Vagina (tissue), 2 donors: ENCODE measurements at places on chromosomes 1 and 21.

GRCh38 chr1:94697839-94698238, 122.3 kb upstream of the SLC44A3 start:
- DNase-seq = no peak

GRCh38 chr1:74317663-74318062, 82.5 kb downstream of the TNNI3K start:
- DNase-seq = no peak

GRCh38 chr1:25616987-25617624, 515 bp downstream of the MAN1C1 start:
- DNase-seq = no peak

DNA sequence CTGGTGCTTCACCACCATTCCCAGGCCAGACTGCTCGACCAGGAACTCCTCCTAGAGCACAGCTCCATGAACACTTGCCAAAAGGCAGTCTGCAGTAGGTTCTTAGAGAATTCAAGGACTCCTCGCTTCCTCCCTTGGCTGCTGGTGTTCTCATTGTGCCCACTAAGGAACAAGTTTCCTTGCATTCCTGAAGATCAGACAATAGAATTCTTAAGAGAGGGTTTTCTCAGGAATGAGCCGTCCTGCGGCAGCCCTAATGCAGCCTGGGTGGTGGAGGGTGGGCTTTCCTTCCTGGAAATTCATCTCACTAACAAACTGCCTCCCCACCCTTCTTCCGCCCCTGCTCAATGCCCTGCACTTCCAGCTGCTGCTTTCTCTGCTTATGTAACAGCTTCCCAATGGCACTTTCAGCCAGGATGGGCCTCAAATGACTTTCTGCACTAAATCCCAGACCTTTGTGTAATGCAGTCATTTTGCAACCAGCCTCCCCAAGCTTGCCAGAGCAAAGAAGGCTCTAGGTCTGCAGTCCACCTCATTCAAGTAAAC, 287.9 kb downstream of the PLPP3 start:
- DNase-seq = no peak

DNA sequence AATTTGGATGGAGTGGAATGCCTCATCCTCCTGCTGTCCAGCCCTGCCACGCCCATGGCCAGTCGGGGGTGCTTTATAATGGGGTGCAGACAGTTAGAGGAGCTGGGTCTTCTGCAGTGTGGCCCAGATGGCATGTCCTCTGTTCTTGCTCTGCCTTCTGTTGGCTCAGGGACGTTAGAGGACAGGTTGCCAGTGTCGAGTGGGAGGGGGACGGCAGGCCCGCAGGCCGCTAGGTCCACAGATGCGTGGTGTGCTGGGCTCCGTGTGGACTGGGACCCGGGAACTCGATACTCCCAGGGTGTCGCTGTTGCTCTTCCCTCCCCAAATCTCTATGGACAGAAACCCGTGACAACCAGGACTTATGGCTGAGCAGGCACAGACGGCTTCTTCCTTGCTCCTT, 33.3 kb downstream of the SIM2 start:
- no peak for DNase-seq

DNA sequence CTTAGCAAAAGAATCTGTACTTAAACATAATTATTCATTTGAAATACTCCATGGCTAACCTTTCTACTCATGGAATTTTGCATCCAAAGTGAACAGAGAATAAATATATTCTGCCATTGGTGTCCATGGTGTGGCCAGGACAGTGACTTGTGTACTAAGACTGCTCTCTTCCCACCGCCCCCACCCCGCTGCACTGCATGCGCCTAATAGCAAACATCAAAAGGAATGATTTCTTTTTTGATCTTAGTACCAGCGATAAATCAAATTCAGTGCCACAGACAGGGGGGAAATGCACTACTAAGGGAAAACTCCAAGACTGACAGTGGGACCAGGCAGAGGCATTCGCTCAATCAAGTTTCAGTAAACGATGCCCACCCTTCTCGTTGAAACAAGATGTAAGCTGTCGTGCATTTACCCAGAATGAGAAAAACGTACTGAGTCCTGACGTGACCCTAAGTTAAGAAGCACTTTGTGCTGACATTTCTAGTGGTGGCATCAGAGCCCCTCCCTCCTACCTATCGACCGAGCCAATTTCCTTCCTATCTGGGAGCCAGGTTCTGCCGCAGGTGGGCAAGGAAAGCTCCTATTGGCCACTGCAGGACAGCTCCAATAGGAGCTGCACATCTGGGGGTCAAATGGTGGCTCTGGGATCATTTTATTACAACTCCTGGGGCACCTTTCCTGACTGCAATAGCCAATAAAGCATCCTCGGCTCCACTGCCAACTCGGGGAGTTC, 12.5 kb downstream of the ESRRG start:
- no peak for DNase-seq

GRCh38 chr1:22751124-22751531, 40.5 kb downstream of the EPHB2 start:
- no peak for DNase-seq

GRCh38 chr1:150529017-150529416, 13.5 kb downstream of the FALEC start:
- no peak for DNase-seq

GRCh38 chr21:44919111-44919912, 1.4 kb downstream of the ITGB2 start:
- no peak for DNase-seq

GRCh38 chr21:41614511-41614910, 106.6 kb upstream of the TMPRSS2 start:
- no peak for DNase-seq

- DNase-seq = no peak
Observed at GRCh38 chr1:118504221-118504644, 319.2 kb upstream of the SPAG17 start.

DNA sequence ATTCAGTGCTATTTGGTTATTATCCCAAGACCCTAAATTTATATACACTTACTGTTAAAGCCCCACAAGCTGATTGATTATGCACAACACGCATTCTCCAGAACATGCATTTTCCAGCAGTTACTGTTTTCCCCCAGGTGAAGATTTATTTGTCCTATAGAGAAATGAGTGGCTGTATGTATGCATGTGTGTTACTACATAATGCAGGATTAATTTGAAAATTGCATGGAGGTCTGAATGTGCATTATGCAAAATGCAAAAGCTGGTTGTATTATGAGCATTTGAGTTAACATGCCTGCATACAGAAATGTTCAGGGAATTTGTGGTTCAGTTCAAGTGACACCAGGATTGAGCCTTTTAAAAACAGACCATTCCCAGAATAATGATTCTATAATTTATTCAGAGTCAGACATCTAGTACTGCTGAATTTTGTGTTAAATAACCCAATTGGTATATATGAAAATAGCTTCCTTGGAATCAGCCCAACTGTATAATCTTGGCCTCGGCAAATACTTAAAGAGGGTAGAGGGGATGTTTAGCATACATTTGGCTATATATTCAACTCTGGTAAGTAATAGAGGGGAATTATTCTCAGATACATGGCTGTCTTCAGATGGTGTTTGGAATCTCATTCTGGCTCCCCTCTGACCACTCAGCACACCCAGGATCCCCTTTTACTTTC, 320.0 kb downstream of the HHAT start:
- no peak for DNase-seq

DNA sequence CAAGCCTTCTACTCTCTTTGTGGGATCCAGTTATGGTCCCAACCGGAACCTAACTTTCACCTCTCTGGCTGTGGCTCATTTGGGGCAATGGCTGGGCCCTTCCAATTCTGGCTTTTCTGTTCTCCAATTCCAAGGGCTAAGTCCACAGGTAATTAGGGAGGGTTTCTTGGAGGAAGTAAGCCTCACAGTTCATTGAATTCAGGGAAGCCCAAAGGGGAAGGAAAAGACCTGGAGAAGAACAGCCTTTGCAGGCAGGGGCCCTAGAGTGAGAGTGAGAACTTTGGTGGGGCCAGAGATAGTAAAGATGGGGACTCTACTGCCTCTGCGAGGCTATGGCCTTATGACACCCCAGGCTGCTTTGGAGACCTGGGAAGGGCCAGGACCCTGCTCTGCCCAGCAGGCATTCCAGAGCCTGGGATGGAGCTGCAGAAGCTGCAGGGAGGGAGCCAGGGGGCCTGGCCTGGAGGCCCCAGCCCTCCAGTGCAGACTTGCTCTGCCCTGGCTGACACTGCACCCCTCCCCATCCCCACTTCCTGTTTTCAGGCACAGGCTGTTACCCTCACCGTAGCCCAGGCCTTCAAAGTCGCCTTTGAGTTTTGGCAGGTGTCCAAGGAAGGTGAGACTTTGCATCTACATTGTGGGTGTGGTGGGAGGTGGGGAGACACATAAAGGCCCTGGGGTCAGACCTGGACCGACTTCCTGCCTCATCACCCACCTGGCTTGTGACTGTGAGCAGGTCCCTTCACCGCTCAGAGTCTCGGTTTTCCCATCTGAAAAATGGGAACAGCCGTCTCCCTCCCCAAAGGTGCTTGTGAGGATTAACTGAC, 18.9 kb downstream of the LDLRAP1 start:
- no peak for DNase-seq

DNA sequence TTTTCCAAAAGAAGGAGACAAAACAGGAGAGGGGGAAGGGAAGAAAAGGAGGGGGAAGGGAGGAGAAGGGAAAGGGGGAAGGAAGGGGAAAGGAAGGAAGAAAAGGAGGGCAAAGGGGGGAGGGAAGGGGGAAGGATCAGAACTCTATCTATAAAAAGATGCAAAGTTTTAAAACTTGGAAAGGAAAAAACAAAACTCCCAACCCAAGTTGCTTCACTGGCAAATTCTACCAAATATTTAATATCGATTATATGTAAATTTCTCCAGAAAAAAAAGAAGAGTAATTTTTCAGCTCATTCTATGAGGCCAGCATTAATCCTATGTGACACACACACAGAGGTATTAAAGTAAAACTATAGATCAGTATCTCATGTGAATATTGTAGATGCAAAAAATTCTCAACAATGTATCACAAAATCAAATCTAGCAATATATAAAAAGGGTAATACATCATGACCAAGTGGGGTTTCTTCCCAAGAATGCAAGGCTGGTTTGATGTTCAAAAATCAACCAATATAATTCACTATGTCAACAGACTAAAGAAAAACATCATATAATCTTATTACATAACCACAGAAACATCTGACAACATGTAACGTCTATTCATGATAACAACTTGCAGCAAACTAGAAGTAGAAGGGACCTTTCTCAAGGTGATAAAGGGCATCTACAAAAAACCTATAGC, 57.9 kb downstream of the MAN1A2 start:
- no peak for DNase-seq

GRCh38 chr1:210531475-210532222, 202.9 kb downstream of the HHAT start:
- DNase-seq = no peak

DNA sequence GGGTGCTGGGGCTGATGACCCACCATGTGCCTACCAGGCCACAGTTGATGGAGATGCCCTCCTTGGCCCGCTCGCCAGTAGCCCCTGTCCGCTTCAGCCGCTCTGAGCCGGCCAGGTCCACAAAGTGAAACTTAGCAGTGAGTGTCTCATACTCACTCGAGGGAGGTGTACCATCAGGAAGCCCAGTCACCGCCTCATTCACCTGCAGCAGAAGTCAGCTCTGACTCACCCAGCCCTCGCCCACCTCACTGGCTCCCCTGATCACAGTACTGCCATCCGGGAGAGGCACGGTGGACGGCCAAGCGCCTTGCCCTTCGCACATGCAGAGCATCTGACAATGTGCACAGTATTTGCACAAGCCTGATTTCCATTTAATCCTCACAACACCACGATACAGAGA, 18.8 kb downstream of the KIF21B start:
- no peak for DNase-seq

DNA sequence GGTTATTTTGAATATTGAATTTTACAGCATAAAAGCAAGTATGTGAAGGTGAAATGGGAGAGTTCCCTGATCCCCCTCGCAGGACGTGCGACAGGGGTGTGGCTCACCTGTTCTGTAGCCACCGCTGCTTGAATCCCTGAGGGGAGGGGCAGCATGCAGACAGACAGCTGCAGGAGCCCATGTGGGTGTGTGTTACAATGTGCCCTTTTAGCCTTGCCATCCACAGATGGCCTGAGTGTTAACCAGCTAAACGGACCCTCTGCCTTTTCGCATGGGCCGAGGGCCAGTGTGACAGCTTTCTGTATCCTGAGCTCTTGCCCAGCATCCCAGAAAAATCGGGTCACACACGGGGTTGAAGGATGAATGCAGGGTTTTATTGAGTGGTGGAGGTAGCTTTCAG, 43.3 kb downstream of the JAM2 start:
- DNase-seq = no peak

- DNase-seq = no peak
Observed at GRCh38 chr1:231162297-231162969, 575 bp downstream of the TRIM67 start.

GRCh38 chr21:38173276-38174035, 83.3 kb upstream of the KCNJ15 start:
- no peak for DNase-seq

GRCh38 chr21:32370998-32371766, 21.6 kb downstream of the URB1 start:
- DNase-seq = no peak

DNA sequence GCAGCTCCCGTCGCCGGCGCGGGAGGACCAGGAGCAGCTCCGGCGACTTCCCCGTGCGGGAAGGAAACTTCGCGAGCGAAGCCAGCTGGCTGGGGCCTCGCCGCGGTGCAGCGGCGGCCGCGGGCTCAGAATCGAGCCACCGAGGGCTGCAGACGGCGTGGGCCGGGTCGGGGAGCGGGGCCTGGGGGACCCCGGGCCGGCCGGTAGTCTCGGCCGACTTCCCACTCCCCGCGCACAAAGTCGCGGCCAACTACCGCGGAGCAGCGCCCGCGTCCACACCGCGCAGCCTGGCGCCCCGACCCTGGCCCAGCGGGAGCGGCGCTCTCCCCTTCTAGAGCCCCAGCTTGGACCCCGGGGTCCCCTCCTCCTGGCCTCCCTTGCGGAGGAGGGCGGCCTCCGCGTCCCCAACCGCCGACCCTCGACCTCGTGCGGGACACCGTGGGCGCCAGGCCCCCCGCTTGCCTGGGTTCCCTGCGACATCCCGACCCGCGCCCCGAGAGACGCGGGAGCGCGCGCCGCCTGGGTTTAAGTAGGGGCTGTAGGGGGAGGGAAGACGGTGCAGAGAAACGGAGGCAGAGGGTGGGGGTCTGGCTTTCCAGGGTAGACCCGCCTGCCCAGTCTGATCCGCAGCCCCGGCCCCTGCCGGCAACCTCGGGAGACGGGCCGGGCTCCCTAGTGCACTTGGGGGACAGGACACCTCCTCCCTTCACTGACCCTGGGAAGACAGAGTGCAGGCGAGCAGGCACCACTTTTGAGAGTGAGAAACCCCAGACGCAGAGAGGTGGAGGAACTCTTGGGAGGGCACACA, 4.7 kb downstream of the PRDM16 start:
- no peak for DNase-seq

- no peak for DNase-seq
Observed at GRCh38 chr21:32921632-32922230, 104.0 kb upstream of the OLIG2 start.

GRCh38 chr1:117600325-117600943, 5.4 kb upstream of the TENT5C start:
- DNase-seq = no peak

DNA sequence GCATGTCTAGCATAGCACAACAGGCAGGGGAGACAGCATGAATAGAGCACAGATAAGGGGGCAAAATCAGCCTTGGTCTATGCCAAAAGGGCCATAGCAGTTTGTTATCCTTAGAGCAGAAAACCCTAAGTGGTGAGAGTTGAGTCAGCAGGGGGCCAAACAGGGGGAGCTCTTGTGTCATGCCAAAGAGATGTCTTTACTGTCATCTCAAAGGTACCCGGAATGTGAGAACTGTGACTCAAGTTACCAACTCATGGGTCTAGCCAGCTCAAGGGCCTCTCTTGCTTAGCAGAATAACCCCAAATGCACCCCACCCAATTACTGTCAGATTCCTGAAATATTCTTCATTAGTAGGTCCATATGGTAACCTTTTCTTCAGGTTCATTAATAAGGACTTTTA, 45.9 kb upstream of the NRDC start:
- no peak for DNase-seq

- DNase-seq = peak; percentile 98
Observed at GRCh38 chr1:23484253-23485001, 448 bp upstream of the ASAP3 start.
